Activated gamma-delta T cell (primary cell): ENCODE measurements at places on chromosomes 4 and X.

DNA sequence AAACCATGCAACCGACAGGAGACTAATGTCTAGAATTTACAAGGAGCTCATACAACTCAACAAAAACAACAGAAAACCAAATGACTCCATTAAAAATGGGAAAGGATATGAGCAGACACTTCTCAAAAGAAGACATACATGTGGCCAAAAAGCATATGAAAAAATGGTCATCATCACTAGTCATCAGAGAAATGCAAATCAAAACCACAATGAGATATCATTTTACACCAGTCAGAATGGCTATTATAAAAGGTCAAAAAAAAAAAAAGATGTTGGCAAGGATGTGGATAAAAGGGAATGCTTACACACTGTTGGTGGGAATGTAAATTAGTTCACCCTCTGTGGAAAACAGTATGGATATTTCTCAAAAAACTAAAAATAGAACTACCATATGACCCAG lies 50.5 kb upstream of the CHRDL1 start:
- no peak for DNase-seq

DNA sequence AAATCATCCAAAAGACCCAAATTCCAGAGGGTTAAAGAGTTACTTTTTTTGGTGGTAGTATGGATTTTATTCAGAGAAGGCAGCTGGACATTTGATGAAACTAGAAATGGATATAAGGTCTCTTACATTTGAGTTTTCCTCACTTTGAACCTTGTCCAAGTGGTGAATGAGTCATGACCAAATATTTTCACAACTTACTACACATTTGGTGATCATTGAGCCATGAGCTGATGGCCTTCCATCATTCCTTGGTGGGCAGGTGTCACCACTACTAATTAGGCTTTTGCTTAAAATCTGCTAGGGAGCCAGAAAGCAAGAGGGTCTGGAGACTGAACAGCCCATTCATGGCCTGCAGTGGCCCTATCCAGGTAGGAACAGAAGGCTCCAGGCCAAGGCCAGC lies 620.2 kb upstream of the INTU start:
- DNase-seq, result no peak

DNA sequence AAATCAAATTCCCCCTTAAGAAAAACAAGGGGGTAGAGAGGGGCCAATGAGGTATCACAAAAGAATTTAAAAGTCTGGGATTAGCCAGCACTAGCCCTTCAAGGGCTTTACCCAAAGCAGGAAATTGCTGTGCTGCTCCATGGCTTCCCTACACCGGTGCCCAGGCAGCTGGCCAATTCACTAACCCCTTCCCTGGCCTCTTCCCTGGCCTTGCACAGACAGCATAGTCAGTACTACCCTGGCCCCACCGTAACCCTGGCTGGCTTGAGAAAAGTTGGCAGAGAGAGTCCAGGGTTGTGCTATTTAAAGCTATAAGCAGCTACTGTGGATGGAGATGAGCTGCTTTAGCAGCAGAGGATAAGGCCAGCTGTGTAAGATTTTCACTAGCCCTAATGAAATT lies 43.1 kb downstream of the ADAMTS3 start:
- no peak for DNase-seq

GRCh38 chr4:148812101-148812500 lies 369.9 kb upstream of the NR3C2 start:
- no peak for DNase-seq

DNA sequence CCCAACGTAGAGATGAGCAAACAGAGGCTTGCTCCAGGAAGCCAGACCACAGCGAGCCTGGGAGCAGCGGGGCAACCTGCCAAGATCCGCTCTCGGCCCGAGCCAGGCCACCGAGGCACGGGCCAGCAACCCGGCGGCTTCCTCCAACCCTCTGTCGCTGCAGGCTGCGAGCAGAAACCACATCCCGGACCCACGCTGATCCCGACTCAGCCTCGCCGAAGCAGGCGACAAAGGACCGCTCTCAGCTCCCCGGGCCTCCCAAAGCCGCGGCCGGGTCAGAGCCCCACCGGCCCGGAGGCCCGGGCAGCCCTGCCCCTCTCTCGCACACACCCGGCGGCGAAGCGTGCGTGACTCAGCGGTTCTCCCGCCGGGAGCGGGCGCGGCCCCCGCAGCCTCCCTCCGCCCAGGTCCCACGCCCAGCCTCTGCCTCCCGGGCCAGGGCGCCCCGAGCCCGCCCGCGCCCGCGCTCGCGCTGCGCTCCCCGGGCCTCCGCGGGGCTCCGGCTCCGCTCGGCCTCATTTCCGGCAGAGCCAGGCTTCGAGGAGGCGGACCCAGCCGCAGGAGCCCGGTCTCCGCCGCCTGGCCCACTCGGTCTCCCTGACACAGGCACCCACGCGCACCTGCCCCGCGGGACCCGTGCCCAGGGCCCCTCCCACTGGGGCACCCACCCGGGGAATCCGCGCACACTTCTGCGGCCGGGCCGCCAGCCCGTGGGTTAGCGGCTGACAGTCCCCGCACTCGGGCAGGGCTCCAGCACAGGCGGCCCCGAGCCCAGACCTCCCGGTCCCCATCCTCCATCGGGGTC lies 1.7 kb downstream of the PPP2R2C start:
- no peak for DNase-seq

GRCh38 chr4:130712038-130712437 lies 1616.1 kb downstream of the C4orf33 start:
- no peak for DNase-seq

DNA sequence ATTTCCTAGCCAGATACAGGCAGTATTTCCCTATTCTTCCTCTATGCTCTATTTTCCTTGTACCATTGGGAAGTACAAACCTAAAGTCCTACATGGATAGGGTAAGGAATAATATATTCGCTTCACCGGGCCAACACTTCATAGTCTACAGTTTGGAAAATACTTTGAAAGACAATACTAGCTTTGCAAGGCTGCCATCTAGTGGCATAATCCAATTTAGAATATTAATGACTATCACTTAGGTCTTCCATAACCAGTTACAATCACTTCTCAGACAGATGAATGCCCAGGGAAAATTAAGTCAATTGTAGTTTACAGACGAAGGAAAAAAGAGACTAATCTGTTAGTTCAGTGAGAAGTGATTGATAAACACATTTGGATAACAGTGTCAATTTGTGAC lies 141.0 kb upstream of the FAM47C start:
- no peak for DNase-seq

DNA sequence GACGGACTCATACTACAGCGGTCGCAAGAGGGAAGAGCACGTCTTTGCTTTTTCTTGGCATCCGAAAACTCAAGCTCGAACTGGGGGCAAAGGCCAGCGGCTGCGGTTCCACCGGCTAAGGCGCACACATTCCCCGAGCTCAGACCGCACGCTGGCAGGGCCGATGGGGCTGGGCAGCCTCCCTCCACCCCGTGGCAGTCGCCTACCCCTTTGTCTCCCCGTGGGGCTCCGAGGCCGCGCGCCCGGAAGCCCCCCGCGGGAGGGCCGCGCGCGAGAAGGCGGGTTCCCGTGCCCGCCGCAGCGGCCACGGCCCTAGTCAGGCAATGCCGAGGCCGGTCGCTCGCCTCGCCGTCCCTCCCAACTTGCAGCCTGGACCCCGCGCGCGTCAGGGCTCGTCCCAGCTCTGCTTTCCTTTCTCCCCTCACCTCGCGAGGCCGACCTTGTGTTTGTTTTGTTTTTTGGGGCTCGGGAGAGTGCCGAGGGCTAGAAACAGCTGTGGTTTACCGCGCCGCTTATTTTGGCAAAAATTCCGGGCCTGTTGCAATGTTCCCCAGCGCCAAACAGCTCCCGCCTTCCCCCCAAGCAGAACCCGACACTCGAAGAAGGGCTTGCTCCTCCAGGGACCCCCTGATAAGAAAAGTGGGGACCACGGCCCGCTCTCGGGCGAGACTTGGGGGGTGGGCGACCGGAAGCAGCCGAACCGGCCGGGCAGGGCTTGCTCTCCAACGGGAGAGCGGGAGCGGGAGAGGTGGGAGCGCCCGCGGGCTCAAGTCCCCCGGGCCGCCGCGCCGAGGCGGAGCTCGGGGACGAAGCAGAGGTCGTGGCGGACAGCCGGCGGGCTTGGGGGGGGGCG lies 561 bp upstream of the N4BP2 start:
- DNase-seq, result peak; percentile 52

GRCh38 chrX:130012683-130013082 lies 30.2 kb downstream of the BCORL1 start:
- DNase-seq, result no peak

DNA sequence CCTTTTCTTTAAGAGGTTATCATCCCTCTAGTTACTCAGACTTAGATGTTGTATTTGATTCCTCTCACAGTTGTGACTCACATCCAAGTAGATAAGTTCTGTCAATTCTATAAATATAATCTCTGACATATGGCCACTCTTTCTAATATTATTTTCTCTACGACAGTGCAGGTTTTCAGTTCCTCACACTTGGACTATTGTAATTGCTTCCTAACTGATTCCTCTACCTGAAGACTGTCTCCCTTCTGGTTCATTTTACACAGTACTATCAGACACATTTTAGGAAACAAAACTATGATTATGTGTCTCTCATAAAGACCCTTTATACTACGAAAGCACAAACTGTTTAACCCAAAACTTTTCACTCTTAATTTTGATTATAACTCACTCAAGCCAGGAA lies 31.3 kb upstream of the GNRHR start:
- DNase-seq, result no peak

- DNase-seq, result no peak
These were observed 54.2 kb downstream of the GRID2 start for GRCh38 chr4:92357966-92358365.

DNA sequence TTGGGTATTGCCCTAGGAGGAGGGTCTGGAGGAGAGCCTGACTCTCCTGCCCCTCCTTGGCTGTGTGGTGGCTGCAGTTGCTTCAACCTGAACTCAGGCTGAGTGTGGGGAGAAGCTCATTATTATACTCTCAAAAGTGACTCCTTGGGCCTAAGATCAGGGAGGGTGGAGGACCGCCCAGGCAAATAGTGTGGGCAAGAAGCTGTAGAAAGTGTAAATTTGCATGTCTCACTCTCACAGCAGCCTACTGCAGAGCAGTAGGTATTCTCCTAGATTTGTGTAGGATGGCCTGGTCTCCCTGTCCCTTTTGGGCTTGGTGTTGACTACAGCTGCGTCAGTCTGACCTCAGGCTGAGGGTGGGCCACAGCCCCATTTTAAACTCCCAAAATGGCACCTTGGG lies 156.1 kb downstream of the ZNF330 start:
- no peak for DNase-seq

GRCh38 chrX:106802063-106802387 lies 448 bp upstream of the TBC1D8B start:
- DNase-seq, result no peak

- DNase-seq, result no peak
These were observed 5.7 kb downstream of the P2RY8 start for GRCh38 chrX:1531096-1531890.
